ENCODE measurements at places on chromosomes 5 and 9.
A peak's percentile ranks its signal among the peaks of the same experiment; 100 is the strongest.

GRCh38 chr9:26457151-26457550 is 435.5 kb downstream of the CAAP1 start:
- DNase-seq: no peak

- DNase-seq: no peak
Observed at GRCh38 chr5:71695595-71695994, 23.5 kb upstream of the CARTPT start.

GRCh38 chr5:95823738-95824609 is 1.4 kb upstream of the GLRX start:
- peak; percentile 55 for DNase-seq

DNA sequence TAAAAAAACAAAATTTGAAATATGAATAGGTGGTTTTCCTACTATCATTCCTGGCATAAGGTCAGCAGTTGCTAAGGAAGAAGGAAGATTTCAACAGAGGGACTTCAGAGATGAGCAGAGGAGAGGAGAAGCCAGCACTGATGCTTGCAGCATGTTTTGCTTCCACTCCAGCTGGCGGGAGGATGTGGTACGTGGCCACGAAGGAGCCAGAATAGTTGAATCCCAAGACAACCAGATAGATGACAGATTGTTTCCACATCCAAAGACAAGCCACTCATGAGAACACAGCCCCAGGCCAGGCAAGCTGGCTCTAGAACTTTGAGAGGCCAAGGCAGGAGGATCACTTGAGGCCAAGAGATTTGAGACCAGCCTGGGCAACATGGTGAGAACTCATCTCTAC is 15.1 kb downstream of the TIMD4 start:
- no peak for DNase-seq

DNA sequence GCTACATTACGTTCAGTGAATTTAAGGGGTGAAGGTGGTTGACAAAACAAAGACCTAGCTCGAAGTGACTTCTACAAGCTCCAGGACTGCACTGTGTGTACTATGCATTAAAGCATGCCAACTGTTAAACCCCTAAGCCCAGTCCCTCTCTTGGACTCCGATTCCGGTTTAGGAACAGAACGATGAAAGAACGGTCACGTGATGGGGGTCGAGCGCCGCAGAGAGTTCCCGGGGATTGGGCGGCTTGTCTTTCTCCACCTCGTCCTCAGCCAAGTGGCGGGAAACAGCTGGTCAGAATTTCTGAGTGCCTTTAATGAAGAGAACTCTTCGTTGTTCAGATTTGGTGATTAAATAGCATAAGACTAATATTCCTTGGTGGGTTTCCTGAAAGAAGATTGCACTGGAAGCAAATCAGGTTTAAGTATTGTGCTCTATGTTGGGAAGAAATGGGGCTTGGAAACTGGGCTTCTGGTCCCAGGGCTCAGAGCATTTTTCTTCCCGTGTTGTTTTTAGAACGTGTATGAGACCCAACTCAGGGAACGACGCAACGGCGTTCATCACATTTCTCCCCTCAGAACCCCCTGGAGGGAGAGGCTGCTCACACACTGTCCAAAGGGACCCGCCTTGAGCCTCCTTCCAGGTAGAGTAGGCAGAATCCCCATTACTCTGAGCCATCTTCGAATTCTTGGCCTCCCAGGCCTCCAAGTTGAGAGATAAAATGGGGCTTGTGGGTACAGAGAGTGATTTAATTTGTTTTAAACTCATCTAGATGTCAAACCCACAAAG is 25.3 kb downstream of the IRX2 start:
- no peak for DNase-seq

GRCh38 chr9:98992885-98993569 is 49.3 kb downstream of the COL15A1 start:
- DNase-seq: no peak

GRCh38 chr9:107008011-107008410 is 145.0 kb downstream of the ZNF462 start:
- no peak for DNase-seq

DNA sequence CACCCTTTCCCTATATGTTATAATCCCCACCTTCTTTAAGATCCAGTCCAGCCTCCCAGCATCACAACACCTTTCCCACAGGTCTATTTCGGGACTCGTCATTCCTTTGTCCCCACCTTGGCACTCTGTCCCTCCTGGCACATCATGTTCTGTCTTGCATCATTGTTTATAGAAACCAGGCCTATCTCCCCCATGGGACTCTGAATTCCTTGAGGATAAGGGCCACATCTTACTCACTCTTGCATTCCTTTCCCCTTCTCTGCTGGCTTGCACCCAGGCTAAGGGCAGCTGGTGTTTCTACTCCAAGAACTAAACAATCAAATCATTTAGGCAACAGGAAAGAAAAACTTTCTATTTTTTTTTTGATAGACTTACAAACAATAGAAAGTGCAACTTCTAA is 205.7 kb downstream of the AGTPBP1 start:
- no peak for DNase-seq

GRCh38 chr5:116378777-116379121 is 195.9 kb downstream of the SEMA6A start:
- no peak for DNase-seq

DNA sequence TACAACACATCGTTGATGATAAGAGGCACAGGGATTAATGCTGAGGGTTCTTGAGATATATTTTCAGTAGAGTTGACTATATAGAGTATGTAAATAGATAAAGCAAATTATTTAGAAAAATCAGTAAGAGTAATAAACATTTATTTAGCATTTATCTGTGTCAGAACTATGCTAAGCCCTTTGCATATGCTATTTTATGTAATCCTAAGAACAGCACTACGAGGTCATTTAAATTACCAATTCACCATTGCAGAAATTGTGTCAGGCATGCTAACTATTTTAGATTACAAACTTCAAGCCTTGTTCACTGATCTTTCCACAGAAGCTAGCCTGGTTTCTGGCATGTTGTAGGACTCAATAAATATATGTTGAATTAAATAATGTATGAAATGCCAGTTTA is 20.4 kb upstream of the REEP2 start:
- DNase-seq: no peak

GRCh38 chr5:116058346-116058936 is 26.2 kb downstream of the ARL14EPL start:
- DNase-seq: no peak

DNA sequence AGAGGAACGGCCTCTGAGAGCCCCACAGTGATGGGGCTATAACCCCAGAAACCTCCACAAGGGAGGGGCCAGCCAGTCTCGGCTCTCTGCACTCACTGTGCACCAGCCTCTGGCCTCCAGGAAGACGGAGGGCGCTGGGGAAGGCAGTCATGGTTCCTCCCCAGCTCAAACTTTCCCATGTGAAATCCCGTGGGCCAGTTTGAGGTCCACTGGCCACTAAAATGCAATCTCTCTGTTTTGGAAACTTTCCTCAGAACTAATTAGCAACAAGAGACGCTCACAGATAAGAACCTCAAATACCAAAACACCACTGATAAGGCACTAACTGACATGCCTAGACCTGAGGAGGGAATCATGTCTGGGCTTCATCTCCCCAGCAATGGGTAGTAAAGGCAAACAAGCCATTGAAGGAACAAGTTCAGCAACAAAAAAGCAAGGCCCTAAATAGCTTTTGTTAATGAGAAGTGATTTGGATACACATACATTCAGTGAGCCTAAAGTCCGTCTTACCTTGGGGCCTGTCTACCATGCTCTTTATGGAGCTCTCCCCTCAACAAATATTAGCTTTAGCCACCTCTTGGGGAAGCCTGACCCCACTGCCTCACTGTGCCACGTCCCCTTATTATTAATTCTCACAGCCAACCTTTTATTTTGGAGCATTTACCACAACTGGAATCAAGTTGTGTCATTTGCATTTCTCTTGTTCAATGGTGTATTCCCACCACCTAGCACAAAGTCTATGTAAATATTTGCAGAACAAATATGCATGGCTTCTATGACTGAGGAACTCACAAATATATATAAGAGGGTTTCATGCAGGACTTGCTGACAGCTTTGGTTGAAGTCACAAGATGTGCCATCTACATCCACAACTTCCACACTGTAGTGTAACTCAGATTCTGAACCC is 56.1 kb upstream of the GLRX start:
- no peak for DNase-seq

DNA sequence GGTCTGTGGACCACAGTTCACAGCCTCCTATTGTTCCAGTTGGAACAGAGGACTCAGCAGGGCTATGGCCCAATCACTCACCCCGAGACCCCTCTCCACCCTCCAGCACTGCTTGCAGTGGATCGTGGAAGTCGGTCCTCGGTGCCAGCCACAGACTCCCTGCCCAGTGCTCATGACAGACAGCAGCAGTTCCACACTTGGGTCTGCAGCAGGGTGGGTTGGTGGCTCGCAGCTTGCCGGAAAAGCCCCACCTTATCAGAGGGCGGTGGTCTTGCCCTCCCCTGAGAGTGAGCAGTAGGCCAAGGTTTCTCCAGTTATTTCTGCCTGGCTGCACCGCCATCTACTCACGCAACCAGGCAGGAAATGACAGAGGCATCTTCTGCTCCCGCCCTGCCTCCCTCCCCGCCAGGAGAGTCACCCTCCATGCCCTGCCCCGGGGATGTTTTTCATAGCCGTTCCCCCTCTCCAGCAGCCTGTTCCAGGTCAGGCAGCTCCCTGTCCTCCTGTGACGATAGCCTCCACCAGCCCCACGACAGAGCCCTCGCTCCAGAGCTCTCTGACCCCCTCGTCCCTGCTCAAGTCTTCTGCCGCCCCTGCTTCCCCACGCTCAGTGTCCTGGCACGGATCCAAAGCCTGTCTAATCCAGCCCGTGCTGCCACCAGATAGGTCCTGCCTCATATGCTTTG is 34.5 kb downstream of the UNC5A start:
- no peak for DNase-seq

DNA sequence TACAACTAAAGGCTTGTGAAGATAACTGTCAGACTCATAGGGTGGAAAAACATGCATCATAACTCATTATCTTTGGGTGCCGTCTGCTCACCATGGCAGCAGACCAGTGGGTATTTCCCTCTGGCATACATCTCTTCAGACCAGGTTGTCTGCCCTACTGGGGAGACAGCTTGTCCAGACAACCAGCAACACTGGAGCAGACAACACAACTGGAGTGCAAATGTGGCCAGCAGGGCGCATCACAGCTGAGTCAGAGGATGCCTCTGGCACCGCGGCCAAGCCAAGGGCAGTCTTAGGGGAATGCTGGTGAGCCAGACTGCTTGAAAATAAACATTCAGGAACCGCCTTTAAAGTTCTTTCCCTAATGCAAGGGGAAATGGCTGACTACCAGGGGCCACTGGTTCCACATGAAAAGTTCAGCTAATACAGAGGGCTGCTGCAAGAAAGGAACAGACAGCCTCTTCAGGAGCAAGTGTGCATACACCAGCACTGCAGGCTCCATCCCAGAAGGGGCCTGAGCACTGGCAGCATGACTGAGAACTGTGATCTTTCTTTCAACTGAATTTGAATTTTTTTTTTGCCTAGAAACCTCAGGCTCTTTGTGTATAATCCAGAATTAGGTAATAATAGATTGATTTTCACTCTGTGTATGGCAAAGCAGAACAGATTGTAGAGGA is 77.3 kb downstream of the MAMDC2 start:
- DNase-seq: no peak

- no peak for DNase-seq
Observed at GRCh38 chr5:110769000-110769681, 30.3 kb downstream of the SLC25A46 start.

DNA sequence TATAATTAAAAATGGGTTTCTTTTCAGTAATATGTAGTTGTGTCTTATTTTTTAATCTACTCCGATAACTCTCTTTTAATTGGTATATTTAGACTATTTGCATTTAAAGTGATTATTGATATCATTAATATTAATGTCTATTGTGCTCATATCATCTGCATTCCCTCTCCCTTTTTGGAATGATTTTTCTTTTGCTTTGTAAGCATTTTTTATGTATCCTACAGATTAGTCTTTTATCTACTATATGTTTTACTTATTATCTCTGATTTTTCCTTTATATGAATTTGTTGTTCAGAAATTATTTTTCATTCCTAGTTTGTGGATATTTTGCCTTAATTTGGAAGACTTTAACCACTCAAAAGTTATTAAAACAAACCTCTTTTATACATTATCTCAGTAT is 34.0 kb downstream of the NDUFS4 start:
- no peak for DNase-seq

DNA sequence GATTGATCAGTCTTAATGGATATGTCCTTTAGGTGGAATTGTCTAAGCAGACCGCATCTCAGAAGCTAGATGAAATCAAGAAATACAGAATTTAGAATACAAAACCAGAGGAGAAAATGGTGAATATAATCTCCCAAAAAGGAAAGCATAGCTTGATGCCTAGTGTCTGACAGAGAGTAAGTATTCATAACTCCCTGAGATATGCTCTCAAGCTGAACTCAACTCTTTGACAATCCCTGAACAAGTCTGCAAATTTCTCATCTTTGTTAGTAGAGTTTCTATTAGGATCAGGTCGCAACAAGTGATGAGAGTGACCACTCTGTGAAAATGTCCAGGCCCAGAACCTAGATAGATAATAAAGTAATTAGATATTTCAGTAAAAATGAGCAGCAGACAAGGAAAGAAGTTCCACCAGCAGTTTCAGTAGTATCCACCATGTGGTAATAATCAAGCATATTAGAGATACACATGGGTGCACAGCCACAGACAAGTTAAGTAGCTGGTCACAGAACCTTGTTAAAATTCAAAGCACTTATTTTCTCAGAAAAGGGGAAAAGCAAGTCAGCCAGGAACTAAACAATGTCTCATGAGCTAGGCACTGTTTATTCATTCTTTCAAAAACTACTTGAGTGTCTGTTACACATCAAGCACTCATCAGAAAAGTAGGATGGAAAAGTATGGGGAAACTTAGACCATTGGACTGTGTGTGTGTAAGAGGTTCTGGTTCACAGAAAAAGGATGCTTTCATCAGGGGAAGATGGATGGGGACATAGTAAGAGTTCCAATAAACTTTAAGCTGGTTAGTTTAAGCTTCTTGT is 481.5 kb upstream of the TUSC1 start:
- no peak for DNase-seq

DNA sequence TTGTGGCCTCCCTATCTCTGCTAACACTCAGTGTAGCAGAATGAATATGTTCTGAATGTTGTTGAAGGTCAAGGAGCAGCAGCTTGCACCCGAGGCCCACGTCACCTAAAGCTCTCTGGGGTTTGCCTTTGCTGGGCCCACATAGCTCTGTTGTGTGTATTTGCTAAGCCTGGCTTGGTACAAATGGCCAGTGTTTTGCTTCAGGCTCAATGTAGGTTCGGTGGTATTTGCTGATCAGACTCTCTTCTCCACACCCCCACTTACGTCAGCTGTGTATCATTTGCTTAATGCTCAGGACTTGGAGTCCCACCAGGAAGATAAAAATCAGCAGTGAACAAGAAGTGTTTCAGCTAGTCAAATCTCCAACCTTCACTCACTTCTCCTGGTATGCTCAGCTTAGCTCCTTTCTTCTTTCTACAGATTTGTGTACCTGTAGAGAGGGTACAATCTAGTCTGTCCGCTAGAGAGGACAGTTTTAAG is 4.8 kb upstream of the RFESD start:
- no peak for DNase-seq
